H9 (cell line): ENCODE measurements at places on chromosomes 1 and 21. TPM values are rescaled to one million over a fixed set of nuclear protein-coding genes. Genes with fewer than 3 reads are reported as not detected.

GRCh38 chr1:82260051-82260450 lies 459.3 kb downstream of the ADGRL2 start:
- no peaks in the 10 kb centered on the region for H3K27me3 ChIP-seq
- H3K27ac ChIP-seq = no peak overlapping the region
- no peaks in the 10 kb centered on the region for H3K4me1 ChIP-seq

Gene LCE1B
- total RNA-seq = not detected in 2 replicates

Gene MIXL1
- total RNA-seq = 4.7 and 4.9 TPM in 2 replicates

DNA sequence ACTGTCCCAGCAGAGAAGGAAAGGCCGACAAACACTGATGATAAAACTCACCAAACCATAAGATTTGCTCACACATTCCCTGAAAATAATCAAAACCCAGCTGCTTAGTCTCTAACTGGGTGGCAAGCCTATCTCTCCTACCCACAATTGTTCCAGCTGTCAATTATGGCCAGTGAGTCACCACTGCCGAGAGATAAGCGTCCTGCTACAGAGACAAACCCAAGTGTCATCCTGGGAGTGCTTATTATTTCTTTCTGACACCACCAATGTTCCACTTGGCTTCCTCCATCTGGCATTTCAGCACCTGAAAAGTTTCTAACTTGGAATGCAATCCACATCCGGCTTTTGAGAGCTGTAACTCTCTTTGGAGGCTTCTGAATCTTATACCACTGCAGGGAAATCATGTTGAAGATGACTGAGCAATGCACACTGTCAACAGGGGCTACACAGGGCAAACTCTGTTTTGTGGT lies 51.5 kb upstream of the VAV3 start:
- no peak overlapping the region for H3K4me3 ChIP-seq
- no peak for DNase-seq
- H3K4me1 ChIP-seq = no peaks in the 10 kb centered on the region
- no peaks in the 10 kb centered on the region for H3K27me3 ChIP-seq

- no peak for DNase-seq
- H3K27me3 ChIP-seq = no peaks in the 10 kb centered on the region
- H3K27ac ChIP-seq = no peak overlapping the region
- H3K4me3 ChIP-seq = no peak overlapping the region
- no peaks in the 10 kb centered on the region for H3K4me1 ChIP-seq
Observed at GRCh38 chr1:42239041-42239440, 74.5 kb upstream of the GUCA2A start.

Gene CR1L
- 0.37 TPM in 1 of 2 replicates, not detected in the other for total RNA-seq

GRCh38 chr1:43048601-43049011 lies 89.9 kb upstream of the SLC2A1 start:
- DNase-seq = no peak
- H3K27ac ChIP-seq = no peak overlapping the region
- H3K27me3 ChIP-seq = no peaks in the 10 kb centered on the region
- no peaks in the 10 kb centered on the region for H3K36me3 ChIP-seq
- no peaks in the 10 kb centered on the region for H3K4me1 ChIP-seq

Gene RNF115
- 10.8 and 11.0 TPM in 2 replicates for total RNA-seq

- DNase-seq = peak; percentile 97
- no peaks in the 10 kb centered on the region for H3K36me3 ChIP-seq
- 0 out of 2 replicates have a peak, but pooled peaks cover 4% of the 10 kb centered on the region for H3K4me1 ChIP-seq
- H3K27me3 ChIP-seq = peaks cover 2% of the 10 kb centered on the region; the same call in 1 of the 2 replicates
- peak overlapping the region; percentile 84 for H3K4me3 ChIP-seq
- H3K27ac ChIP-seq = no peak overlapping the region
Observed at GRCh38 chr1:30823969-30824735, 66.6 kb upstream of the LAPTM5 start.

GRCh38 chr1:210755991-210756659 lies 377.8 kb downstream of the KCNH1 start:
- peak; percentile 5 for DNase-seq
- H3K27me3 ChIP-seq = no peaks in the 10 kb centered on the region
- H3K27ac ChIP-seq = no peak overlapping the region
- H3K4me1 ChIP-seq = peaks cover 4% of the 10 kb centered on the region; the same call in 1 of the 2 replicates
- H3K36me3 ChIP-seq = no peaks in the 10 kb centered on the region; the same call in 2 of the 3 replicates
- no peak overlapping the region for H3K4me3 ChIP-seq

GRCh38 chr1:62349470-62350233 lies 30.4 kb upstream of the KANK4 start:
- no peaks in the 10 kb centered on the region for H3K27me3 ChIP-seq
- no peaks in the 10 kb centered on the region for H3K36me3 ChIP-seq
- no peak overlapping the region for H3K4me3 ChIP-seq
- no peak overlapping the region for H3K27ac ChIP-seq
- DNase-seq = no peak
- H3K4me1 ChIP-seq = no peaks in the 10 kb centered on the region

DNA sequence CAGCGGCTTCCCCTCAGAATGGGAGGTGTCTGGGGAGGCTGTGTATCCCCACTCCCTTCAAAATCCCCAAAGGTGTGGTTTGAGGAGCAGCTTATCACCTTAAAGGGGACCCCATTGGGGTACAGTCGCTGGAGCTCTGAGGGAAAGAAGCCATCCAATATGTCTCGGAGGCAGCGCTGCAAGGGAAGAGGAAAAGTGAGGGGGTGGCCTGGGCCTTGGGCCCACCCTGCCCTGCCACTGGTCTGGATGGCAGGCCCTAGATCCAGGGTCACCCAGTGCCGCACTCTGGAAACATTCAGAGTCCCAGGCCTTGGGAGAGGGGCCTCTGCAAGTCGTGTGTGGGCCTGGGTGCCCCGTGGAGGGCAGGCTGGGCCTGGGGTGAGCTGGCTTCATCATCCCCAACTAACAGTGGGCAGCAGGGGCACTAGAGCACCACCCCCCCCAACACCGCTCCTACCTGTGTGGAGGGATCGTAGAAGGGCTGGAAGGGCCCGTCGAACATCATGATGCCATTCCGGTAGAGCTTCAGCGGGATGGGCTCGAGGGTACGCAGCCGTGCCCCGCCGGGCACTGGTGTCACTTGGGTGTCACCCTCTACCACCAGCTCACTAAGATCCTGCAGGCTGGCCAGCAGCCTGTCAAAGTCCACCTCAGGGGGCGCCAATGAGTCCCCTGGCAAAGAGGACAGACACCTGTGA lies 5.6 kb downstream of the SH3BGRL3 start:
- H3K4me3 ChIP-seq = no peak overlapping the region; the same call in 2 of the 3 replicates
- peaks cover 8% of the 10 kb centered on the region; the same call in 1 of the 2 replicates for H3K4me1 ChIP-seq
- peaks cover 11% of the 10 kb centered on the region; the same call in 1 of the 2 replicates for H3K36me3 ChIP-seq
- H3K27ac ChIP-seq = no peak overlapping the region
- no peaks in the 10 kb centered on the region for H3K27me3 ChIP-seq

Gene MMEL1
- 0.42 and 0.59 TPM in 2 replicates for total RNA-seq

GRCh38 chr1:153540394-153541361 lies at the start of gene S100A5:
S100A5 (minus strand) TSS chr1:153540934; CDS start chr1:153540191, 743 bp downstream.
- H3K27ac ChIP-seq = no peak within 1 kb of the TSS
- peaks cover 8% of the 10 kb centered on the region; the same call in 1 of the 2 replicates for H3K4me1 ChIP-seq
- no peak for DNase-seq
- no peak within 1 kb of the TSS for H3K4me3 ChIP-seq
- H3K27me3 ChIP-seq = no peaks in the 10 kb centered on the region
- H3K36me3 ChIP-seq = no peaks in the 10 kb centered on the region

DNA sequence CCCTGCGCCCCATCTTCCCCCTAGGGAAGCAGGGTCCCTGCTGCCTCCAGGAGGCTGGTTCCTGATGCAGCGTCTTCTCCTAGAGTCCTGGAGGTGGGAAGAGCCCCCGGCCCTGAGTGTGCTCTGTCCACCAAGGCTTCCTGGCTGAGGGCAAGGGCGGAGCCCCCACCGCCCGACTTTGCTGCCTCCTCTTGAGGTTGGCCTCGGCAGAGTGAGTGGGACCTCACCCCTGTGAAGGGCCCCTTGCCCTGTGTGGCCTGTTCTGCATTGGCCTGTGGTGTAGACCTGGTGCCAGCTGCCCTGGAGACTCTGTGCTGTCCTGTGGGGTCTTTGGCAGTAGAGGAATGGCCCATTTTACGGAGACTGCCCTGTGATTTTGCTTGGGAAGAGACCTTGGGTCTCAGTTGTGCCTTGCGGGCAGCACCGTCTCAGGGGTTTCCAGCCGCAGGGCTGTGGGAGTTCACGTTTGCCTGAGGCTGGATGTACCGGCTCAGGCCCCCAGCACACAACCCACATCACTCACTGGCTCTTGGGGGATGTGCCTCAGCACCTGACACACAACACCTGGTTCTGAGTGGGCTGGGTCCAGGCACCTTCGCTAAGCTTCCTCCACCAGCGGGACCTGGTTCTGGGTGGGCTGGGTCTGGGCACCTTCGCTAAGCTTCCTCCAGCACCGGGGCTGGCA lies 73.6 kb downstream of the SKI start:
- H3K27me3 ChIP-seq = no peaks in the 10 kb centered on the region
- H3K27ac ChIP-seq = no peak overlapping the region
- no peak for DNase-seq
- H3K4me1 ChIP-seq = no peaks in the 10 kb centered on the region
- H3K36me3 ChIP-seq = peaks cover 8% of the 10 kb centered on the region; the same call in 2 of the 3 replicates

GRCh38 chr1:70486676-70487458 lies 75.8 kb downstream of the CTH start:
- no peak for DNase-seq
- H3K27ac ChIP-seq = no peak overlapping the region
- H3K36me3 ChIP-seq = no peaks in the 10 kb centered on the region
- H3K27me3 ChIP-seq = no peaks in the 10 kb centered on the region
- no peak overlapping the region for H3K4me3 ChIP-seq

Gene CTSK
- 4.2 and 4.3 TPM in 2 replicates for total RNA-seq

- no peak overlapping the region for H3K4me3 ChIP-seq
- H3K4me1 ChIP-seq = no peaks in the 10 kb centered on the region
- no peaks in the 10 kb centered on the region for H3K27me3 ChIP-seq
- H3K36me3 ChIP-seq = peaks cover 21% of the 10 kb centered on the region
- DNase-seq = no peak
Observed at GRCh38 chr1:185652348-185652747, 81.8 kb upstream of the HMCN1 start.

GRCh38 chr1:178048426-178048825 lies 45.5 kb upstream of the RASAL2 start:
- H3K4me3 ChIP-seq = no peak overlapping the region
- H3K27ac ChIP-seq = no peak overlapping the region
- no peak for DNase-seq
- H3K36me3 ChIP-seq = no peaks in the 10 kb centered on the region
- peaks cover 5% of the 10 kb centered on the region; the same call in 1 of the 2 replicates for H3K4me1 ChIP-seq

Gene MDM4
- 47.2 and 49.6 TPM in 2 replicates for total RNA-seq

DNA sequence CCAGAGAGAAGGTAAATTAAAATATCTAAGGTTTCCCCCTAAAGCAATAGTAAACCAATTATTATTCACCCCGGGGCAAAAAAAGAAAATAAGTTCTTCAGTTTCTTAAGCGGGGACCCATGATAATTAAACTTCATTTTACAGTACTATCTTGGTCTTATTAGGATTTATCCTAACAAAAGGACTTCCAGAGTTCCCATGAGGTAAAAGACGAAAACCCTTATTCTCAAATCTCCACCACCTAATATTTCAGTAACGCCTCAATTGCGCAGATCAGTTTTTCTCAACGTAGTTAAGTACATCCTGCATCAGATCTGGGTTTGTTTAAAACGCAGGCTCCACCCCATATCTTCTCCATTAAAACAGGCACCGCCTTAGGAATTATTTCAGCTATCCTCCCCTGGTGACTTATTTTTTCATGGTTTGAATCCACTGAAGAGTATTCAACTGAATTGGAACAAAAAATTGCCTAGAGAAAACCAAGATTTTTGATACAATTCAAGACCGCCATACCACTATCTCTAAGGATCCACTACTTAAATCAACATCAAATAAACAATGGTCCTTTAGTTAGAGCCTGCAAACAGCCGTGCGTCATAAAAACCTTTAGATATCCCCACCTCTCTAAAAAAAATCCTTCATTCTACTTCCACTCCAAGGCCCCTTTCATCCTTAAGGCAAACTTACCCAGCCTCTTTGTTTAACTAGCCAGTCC lies 1.7 kb downstream of the MCL1 start:
- peak overlapping the region; percentile 97 for H3K4me3 ChIP-seq
- no peak for DNase-seq

- no peaks in the 10 kb centered on the region for H3K36me3 ChIP-seq
- DNase-seq = no peak
- H3K27me3 ChIP-seq = no peaks in the 10 kb centered on the region
- no peaks in the 10 kb centered on the region for H3K4me1 ChIP-seq
Observed at GRCh38 chr1:162056579-162056978, 12.9 kb upstream of the NOS1AP start.

Gene BTG2
- total RNA-seq = 2.9 and 4.1 TPM in 2 replicates
